Activated naive CD8-positive, alpha-beta T cell treated with anti-CD3 and anti-CD28 coated beads, Interleukin-2, amount 10 ng/mL, durations not matched to agents 7 days and 5 days (primary cell): ENCODE measurements at places on chromosomes 7 and 10.
A peak's percentile ranks its signal among the peaks of the same experiment; 100 is the strongest.

DNA sequence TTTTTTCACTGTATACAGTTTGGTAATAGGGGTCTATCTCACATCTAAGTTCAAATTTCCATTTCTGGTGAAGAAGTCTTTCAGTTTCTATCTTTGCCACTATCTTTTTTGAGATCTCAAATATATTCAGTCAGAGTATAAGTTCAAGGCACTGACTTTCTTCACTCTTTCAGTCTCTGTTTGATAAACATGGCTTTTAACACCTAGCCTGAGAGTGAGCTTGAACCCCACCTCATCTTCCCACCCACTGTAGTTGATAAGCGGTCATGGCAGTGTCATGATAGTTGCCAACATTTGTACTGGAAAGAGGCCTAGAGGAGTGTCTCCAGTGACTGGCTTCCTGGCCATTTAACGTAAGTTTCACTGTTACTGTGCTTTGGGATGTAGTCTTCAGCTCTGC is 41.2 kb upstream of the AGR3 start:
- DNase-seq: no peak

DNA sequence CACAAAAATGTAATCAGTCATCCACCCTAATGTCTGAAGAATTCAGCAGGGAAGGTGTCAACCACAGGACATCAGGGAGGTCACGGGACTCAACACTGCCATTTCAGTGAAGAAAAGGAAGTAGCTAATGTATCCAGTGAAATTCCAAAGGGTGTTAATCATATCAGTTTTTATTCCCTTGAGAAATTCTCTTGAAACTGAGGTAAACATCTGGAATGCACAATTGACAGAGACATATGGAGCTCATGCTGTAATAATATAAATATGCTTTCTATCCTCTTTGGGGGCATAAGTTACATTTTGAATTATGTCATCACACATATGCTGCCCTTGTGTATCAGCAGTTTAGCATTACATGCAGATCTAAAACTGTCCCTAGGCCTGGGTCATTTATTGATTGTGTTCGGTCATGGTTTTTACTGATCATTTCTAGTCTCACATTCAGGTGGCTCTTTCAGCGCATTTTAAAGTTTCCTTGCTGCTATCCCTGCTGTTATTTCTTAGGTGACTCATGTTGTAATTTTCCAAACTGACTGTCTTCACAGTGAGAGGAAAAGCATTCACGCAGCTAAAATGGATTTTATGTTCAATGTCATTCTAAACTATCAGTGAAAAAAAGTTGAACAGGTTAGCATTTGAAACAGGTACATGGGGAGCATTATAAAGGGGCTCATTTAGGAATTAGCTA is 273.9 kb downstream of the TSPAN12 start:
- no peak for DNase-seq

- DNase-seq: no peak
Observed at GRCh38 chr7:127807340-127807739, 155.3 kb downstream of the SND1 start.

GRCh38 chr10:73407495-73407894 is 6.4 kb downstream of the ANXA7 start:
- DNase-seq: no peak

DNA sequence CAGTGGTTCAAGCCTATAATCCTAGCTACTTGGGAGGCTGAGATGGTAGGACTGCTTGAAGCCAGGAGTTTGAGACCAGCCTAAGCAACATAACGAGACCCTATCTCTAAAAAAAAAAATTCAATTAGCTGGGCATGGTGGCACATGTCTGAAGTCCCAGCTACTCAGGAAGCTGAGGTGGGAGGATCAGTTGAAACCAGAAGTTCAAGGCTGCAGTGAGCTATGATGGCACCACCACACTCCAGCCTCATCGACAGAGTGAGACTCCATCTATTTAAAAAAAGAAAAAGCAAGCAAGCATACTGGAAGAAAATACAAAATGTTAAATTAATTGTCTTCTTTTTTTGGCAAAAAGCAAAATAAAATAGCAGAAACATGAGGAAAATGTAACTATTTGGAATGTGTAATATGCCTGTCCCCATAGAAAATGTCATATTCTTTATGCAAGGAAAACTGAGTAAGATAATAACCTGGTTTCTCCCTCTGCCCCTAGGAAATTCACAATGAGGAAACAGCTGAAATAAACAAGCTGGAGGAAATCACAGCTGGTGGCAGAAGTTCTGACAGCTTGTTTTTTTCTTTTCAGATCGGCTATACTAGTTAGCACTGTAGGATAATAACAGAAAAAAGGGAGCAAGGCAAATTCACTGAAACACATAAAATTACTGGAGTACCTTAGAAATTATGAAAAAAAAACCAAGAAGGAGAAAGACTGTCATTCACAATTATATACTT is 48.5 kb downstream of the HERPUD2 start:
- no peak for DNase-seq

- DNase-seq: no peak
Observed at GRCh38 chr7:36372156-36372555, 17.5 kb upstream of the ANLN start.

DNA sequence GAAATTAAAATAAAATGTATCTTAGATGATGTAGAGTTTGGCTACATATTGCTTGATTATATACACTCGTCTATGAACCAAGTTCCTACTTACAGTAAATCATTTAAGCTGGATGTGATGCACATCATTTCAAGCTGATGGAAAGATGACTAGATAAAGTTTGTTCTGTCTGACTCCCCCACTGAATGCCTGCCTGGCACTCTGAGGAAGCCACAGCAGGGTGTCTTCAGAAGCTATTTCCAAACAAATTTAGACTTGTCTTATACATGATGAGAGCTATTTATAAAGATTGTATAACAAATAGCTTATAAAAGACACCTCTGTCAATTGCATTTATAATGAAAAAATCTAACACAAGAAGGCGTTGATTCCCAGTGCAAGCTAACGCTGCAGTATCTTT is 741.4 kb downstream of the MAGI2 start:
- DNase-seq: no peak

- no peak for DNase-seq
Observed at GRCh38 chr10:34624323-34625153, 190.6 kb downstream of the PARD3 start.

DNA sequence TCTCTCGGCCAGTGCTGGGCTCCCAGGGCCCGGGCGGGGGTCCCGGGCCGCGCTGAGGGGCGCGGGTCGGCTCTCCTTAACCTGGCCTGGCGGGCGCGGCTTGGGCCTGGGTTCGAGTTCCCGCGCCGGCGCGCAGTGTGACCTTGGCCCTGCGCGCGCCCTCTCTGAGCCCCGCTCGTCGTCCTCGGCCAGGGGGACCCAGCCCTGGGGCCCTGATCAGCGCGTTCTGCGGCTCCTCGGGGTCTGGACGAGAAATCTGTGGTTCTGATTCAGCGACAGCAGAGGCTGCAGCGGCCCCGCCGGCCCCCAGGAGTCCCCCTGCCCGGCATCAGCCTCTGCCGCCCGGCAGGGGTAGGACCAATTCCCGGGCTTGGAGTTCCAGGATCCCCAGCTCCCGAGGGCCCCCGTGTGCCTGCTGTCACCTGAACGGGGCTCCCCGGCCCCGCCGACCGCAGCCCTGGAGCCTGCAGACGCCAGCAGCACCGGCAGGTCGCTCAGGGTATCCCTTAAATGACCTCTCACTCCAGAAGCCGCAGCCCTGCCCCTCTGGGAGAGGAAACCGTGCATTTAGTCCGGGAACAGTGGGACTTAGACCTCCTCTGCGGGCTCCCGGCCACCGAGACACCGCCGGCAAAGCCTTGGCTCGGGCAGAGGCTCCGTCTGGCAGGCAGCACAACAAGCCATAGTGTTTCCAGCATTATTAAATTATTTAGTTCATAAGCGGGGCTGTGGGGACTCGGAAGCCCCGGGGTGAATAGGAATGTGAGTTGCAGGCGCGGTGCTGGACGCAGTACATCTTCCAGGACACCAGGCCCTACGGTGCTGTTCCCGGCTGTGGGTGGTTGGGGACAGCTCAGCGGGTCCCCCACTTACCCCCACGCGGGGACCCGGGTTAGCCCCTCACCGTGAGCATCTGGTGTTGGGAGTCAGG is 572 bp downstream of the CHST12 start:
- peak; percentile 61 for DNase-seq

GRCh38 chr10:124614003-124614659 is 130.0 kb downstream of the FAM53B start:
- no peak for DNase-seq

GRCh38 chr7:69684369-69685292 is 86.4 kb downstream of the AUTS2 start:
- DNase-seq: no peak

- DNase-seq: no peak
Observed at GRCh38 chr10:52961323-52961722, 188.7 kb upstream of the MBL2 start.

DNA sequence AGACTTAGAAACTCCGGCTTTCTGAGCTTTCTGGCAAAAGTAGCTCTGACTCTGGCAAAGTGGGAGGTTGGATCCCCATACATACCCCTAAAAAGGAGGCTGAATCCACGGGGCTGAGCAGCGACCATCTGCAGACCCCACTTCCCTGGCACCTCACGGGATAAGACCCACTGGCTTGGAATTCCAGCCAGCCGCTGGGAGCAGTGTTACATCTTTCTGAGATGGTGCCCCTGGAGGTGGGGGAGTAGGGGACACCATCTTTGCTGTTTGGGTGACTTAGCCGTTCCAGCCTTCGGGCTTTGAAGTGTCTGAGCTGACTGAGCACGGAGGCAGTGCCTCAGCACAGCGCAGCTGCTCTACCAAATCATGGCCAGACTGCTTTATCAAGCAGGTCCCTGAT is 45.0 kb upstream of the GRM3 start:
- DNase-seq: no peak

DNA sequence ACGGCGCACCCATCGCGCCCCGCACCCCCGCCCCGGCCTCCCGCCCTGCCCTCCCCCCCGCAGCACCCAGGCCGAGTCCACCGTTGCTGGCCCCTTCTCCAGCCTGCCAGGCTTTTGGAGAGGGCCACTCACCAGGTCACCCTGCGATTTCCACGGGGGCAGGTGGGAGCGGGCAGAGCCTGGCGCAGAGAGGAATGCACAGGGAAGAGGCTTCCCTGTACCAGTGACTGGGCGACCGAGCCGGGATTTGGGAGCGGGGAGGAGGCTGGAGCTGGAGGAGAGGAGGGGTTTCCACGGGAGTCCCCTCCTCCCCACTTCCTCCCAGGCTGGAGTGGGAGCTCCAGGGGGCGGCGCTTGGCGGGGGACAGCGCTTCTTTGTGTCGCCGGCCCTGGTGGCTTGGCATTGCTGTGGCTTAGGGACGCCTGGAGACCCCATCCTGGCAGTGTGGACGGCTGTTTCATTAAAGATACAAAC is 19.3 kb downstream of the TCAF1 start:
- DNase-seq: no peak

- DNase-seq: no peak
Observed at GRCh38 chr10:22554461-22555182, 159.8 kb downstream of the PIP4K2A start.

GRCh38 chr10:52187521-52188258 is 126.4 kb upstream of the DKK1 start:
- no peak for DNase-seq

DNA sequence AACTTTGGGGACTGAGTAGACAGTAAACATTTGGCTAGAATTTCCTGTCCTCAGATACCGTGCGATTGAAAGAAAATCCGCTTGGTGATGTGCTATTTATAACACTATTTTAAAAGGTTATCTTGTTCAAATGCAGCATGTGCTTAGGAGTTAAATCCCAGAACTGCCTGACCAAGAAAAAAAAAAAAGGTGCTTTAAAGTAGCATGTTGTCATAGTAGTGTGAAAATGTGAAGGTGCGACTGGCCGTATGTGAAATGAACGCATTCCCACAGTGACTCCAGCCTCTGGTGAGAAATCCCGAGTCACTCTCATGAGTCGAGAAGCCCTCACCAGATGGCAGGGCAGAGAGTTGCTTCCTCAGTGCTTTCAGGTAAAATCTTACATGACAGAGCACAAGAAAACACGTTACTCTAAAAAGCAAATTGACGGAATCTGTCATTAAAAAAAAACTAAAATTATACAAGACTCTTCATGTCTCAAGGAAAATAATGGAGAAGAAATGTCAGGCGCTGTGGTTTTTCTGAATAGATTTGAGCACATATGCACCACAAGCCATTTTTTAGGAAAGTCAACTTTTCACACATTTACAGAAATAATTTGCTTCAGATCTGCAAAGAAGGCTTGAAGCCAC is 18.4 kb upstream of the KLF6 start:
- no peak for DNase-seq

GRCh38 chr10:103123282-103124024 is 69.6 kb downstream of the NT5C2 start:
- no peak for DNase-seq

DNA sequence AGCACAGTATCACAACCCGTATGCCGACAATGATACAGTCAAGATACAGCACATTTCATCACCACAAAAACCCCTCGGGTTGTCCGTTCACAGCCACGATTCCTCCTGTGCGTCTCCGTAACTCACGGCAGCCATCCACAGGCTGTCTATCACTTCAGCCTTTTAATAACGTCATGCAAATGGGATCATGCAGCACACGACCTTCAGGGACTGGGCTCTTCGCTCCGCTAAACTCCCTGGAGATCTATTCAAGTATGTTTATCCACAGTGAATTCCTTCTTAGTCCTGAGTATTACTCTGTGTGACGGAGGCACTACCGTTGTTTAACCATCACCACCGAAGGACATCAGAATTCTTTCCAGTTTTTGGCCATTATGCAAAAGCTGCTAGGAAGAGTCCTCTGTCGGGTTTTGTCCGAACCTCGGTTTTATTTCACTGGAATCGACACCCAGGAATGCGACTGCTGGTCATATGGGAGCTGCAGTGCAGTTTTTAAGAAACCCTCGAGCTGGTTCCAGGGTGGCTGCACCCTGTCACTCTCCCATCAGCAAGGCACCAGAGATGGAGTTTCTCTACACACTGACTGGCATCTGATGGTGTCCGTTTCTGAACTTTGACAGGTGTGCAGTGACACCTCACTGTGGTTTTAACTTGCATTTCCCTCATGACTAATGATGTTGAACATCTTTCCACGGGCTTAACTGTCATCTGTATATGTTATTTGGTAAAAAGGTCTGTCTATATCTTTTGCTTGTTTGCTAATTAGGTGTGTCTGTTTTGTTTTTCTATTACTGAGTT is 193.6 kb downstream of the MAD1L1 start:
- DNase-seq: peak; percentile 11

DNA sequence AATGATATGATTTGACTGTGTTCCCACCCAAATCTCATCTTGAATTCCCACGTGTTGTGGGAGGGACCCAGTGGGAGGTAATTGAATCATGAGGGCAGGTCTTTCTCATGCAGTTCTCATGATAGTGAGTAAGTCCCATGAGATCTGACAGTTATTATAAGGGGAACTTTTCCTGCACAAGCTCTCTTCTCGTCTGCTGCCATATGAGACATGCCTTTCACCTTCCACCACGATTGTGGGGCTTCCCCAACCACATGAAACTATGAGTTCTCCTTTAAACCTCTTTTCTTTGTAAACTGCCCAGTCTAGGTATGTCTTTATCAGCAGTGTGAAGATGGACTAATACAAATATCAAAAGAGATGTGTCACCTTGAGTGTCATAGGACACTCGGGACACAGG is 502.7 kb upstream of the PODXL start:
- no peak for DNase-seq

DNA sequence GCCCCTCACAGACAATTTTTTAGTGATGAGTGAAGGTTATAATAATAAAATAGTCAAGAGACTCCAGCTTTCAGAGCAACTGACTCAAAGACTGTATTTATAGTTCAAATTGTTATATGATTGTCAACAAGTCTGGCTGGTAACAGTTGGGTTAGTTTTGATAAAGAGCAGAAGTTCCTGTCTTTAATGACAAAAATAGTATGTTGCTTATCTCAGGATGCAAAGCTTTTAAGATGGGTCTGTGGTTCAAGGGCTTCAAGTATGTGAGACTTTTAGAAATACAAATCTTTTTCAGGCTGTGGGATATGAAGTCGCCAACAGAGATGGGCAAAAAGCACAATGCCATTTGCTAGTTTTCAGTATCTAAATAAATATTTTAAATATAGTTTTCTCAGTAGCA is 118.4 kb downstream of the ABCA13 start:
- DNase-seq: no peak
